ENCODE measurements at places on chromosomes 1 and 21. TPM values are rescaled to one million over a fixed set of nuclear protein-coding genes. Genes with fewer than 3 reads are reported as not detected.

GRCh38 chr1:160713161-160713560, 1.5 kb upstream of the CD48 start:
- no peak for DNase-seq

- DNase-seq, result no peak
Measured at GRCh38 chr1:210074904-210075303, 136.9 kb downstream of the SYT14 start.

DNA sequence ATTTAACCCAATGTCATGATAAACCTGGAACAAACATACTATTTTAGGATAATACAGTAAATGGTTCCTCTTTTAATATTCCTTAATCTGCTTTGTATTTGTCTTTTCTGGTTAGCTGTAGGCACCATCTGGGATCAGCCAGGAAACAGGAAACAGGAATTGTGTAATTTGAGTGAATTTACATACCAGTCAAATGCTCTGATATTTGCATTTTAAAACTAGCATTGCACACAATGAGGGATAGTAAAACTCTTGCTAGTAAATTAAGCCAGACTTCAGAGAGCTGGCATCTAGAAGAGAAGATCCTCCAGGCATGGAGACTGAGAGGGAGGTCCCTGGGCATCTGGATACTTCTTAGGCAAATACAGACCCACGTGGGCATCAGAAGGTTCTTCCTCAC, 103.5 kb downstream of the HMCN1 start:
- no peak for DNase-seq

GRCh38 chr1:43947874-43948437, 1.2 kb downstream of the IPO13 start:
- DNase-seq, result no peak

- DNase-seq, result peak; percentile 51
Measured at GRCh38 chr1:119859647-119860046, 36.7 kb downstream of the ADAM30 start.

- DNase-seq, result no peak
Measured at GRCh38 chr1:100628631-100629081, 90.7 kb downstream of the GPR88 start.

DNA sequence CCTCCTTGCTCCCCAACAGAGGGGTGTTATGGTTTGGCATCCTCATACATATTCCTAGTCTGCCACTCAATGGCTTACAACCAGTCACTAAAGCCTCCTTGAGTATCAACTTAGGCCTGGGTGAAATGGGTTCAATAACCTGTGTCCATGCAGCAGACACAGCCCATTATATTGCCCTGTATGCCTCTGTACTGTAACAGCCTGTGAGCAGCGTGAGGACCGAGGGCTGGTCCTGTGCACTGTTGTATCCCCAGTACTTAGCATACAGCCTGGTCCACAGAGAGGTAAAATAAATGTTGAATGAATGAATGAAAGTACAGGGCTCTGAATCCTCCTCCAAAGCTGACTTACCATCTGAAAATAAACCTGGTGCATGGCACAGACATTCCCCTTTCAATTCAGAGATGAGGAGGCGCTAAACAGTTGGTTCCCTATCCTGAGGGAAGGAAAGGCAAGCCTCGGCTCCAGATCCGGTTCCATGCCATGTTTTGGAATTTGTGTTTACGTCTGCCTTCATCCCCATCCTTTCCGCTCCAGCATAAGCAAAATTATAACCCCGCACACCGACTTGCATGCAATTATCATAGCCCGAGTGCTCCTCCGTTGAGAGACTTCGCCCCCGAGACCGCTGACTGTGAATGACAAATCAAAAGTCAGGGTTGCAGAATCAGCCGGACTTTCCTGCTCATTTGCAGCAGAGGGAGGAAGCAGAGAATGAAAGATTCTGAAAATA, 45.0 kb upstream of the DNAJC6 start:
- no peak for DNase-seq

GRCh38 chr1:54697896-54698295, 17.8 kb upstream of the TTC4 start:
- no peak for DNase-seq

DNA sequence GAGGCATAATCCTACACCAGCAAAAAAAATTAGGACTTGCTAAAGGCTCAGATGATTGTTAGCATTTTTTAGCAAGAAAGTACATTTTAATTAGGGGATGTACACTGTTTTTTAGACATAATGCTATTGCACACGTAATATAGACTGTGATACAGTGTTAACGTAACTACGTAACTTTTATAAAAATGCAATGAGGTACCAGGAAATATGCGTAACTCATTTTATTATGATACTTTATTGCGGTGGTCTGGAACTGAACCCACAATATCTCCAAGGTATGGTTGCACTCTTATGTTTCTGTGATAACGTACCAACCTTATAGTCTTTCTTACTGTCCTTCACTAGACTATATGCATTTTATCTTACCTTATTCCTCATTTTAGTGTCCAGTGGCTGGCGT, 62.8 kb upstream of the B3GALT2 start:
- no peak for DNase-seq

DNA sequence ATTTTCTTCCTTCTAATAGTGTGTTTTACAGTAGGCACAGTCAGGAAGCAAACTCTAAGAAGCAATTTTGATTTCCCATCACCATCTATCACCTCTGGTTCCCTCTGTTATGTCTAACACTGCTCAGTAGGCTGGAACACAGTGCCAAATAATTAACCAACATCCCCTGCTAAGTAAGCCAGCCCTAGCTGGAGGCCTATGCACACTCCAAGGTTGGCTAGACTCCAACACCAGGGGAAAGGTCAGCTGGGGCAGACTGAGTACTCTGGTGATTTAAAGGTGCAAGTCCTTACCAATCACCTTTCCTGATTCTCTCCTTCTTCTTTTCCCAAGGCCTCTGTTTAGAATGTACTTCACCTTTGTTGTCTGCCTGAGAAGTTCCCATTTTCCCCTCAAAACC, 46.5 kb upstream of the BEND5 start:
- DNase-seq, result no peak

GRCh38 chr1:171881442-171881841, 40.1 kb downstream of the DNM3 start:
- DNase-seq, result no peak

- no peak for DNase-seq
Measured at GRCh38 chr21:39601187-39601928, 11.4 kb upstream of the B3GALT5 start.

- DNase-seq, result no peak
Measured at GRCh38 chr1:19670787-19671186, 6.1 kb downstream of the HTR6 start.

DNA sequence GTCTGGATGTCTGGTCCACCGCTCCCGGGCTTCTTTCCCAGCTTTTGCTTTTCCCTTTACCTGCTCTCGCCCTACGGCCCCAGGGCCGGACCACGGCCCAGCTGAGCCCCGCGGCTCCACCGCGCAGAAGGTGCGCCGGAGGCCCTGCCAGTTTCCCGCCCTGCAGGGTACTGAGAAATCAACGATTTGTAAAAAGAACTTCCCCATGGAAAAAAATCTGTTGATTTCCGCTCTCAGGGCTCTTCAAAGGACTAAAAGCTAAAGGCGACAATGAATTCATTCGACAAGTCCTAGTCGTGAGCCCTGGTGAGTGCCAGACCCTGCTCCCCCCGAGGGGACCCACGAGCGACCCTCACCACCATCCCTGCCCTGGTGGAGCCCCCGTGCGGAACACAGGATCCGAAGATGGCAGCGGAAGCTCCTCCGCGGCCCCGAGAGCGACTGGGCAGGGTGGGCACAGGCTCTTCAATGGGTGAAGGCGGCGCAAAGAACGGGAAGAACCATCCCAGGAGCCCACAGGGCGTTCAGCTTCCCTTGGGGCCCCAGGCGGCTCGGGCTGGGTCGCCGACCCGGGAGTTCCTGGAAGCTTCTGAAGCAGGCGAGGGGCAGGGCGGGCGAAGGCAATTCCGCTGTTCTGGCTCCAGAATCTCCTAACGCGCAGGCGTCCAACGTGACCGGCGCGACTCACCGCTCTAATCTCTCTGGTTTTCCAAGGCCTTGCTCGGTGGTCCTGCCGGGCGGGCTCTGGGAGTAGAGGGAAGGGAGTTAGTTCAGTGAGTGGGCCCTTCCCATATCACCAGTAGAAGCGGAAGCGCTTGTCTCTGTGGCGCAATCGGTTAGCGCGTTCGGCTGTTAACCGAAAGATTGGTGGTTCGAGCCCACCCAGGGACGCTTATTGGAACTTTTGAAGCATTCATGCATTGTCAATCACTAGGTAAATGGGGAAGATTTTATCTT, 6.6 kb upstream of the RNU1-2 start:
- DNase-seq, result peak; percentile 56

DNA sequence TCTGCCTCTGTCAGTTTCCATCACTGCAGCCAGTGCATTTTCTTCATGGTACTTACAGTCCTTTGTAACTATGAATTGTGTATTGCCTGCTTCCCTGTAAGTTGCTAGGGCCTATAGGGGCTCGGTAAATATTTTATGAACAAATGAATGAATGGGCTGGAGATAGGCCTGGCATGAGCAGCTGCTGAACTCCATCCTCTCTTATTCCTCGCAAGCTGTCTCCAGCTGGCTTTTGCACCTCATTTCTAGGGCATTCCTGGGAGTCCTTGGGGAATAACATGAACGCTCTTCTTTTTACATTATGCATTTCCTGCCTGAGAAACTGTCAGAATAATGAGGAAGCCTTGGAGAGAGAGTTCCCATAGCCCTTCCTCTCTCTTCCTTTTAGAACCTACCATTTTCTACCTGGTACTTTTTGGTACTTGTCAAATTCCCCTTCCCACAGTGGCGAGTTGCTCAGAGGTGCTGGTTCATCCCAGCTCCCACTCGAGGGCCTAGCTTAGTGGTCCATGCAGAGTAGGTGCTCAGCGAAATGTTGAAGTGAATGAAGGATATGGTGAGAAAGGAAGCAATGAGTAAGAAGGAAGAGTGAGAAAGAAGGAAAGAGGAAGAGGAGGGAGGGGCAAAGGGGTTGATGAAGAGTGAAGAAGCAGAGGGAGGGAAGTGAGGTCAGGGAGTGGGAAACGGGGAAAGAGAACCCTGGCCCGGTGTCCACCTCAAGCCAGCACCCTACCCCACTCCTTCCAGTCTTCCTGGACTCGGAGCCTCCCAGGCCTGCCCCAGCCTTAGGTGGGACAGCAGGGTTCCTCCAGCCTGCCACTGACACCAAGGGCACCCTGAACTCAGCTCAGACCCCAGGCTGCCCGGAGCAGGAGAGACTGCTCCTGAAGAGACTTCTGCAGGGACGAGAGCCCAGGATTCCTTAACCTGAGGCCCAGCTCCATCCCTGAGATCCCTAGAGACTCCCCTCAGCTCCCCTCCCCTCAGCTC, 29.6 kb downstream of the KCNC4 start:
- DNase-seq, result no peak

- no peak for DNase-seq
Measured at GRCh38 chr21:38972078-38972477, 166.3 kb downstream of the ETS2 start.

DNA sequence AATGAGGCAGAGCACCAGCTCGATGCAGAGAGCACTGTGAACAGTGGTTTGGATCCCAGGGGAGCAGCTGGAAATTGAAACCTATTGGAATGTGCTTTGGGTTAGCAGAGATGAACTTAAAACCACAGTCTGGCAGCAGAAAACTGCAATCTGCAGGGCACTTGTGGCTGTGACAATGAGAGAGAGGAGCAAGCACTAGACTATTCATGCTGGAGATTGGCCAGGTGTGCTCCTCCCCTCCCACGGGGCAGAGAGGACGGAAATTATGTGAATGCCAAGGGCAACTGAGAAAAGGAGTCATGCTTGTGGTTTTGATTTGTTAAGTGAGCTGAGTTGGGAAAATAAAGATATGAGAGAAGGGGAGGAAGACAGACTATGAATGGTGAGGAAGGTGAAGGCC, 38.1 kb downstream of the HSD3B2 start:
- DNase-seq, result no peak

DNA sequence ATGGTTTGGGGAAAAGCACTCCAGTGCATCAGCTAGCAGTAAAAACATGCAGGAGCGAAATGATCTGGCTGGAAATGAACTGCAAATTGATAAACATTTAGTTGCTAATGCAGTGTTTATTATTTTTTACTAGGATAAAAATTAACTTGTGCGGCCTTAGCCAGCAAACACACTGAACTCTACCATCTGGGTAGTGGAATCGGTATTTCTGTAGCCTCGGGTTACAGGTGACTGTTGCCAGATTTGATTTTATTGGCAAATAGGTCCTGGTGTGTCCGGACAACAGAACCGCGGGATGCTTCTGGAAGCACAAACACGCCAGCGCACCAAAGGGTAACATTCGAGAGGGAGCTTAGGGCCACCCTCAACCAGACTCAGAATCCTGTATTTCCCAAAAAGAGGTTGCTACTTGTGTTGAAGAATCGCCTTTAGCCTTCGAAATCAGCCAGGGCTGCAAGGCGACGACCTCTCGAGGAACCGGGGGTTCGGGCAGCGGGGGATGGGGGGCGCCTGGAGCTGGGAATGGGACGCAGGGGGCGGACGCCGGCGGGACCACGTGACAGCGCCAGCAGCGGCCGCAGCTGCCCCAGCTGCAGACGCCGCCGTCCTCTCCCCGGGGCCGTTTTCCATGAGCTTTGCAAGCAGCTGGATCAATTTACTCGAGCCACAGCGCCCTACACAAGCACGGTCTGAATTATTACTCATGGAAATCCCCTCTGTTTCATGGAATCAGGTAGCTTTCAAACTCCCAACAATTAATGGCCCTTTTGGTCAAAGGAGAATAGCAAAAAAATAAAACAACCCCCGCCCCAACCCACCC, 158.8 kb downstream of the TOMM20 start:
- no peak for DNase-seq

GRCh38 chr21:29704719-29705118, 235.1 kb downstream of the GRIK1 start:
- no peak for DNase-seq

- no peak for DNase-seq
Measured at GRCh38 chr1:48829446-48829845, 52.8 kb upstream of the BEND5 start.

- no peak for DNase-seq
Measured at GRCh38 chr1:85229574-85230097, 28.8 kb upstream of the SYDE2 start.

- DNase-seq, result no peak
Measured at GRCh38 chr1:92953491-92953890, 7.8 kb downstream of the DIPK1A start.

DNA sequence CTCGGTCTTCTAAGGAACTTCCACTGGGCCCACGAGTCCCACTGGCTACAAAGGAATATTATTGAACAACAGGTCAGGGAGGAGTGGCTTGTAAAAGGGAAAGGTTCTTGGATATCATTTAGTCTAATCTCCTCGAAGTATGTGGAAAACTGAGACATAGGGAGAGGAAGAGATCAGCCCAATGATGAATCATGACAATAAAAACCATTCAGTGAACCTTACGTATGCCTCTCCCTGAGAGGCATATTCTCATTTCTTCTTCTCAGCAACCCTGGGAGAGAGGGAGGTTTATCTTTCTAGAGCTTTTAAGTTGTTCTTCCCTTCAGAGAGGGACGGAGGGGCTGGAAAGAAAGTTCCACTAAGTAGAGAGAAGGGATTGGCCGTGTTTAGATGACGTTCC, 5.3 kb upstream of the MOB3C start:
- no peak for DNase-seq

Gene CNKSR1
- not detected for total RNA-seq

Gene TMPRSS15
- not detected for total RNA-seq

Gene UQCRHL
- total RNA-seq, result 4.6 TPM

Gene CR1L
- total RNA-seq, result not detected

Gene SPRR4
- total RNA-seq, result not detected

Gene EPHB2
- 3.6 TPM for total RNA-seq
